ENCODE measurements at places on chromosomes 12 and 14.

- DNase-seq = no peak
Measured at GRCh38 chr14:54200726-54201125, 196.1 kb upstream of the CDKN3 start.

DNA sequence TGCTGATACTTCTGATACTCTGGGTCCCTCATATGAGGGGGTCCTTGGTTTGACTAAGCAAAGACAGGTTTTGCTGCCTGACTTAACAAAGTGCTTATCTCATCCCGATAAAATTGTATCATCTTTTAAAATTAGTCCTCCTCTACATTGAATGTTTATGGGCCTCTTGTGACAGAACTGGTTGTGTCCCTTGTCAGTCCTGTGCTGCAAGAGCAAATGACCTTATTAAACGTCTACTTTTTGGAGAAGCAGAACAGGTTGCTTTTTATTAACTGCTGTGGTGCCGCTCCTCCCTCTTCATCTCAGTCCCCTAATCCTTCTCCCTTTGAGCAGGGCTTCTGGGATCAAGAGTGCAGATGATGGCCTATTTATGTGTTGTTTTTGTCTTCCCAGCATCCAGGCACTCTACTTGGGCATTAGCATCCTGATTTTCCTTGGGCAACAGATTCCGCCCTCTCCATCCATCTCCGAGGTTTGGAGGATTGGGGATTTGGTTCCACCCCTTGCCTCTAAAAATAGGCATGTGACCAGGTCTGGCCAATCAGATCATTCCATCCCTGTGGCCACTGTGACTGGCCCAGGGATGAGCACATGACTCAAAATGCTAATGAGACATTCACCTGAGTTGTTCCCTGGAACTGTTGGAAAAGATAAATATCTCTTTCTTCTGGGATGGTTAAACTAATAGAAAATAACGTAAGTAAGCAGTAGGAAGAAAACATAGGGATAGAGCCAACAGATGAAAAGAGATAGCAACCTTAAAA lies 2.9 kb upstream of the DENR start:
- no peak for DNase-seq

DNA sequence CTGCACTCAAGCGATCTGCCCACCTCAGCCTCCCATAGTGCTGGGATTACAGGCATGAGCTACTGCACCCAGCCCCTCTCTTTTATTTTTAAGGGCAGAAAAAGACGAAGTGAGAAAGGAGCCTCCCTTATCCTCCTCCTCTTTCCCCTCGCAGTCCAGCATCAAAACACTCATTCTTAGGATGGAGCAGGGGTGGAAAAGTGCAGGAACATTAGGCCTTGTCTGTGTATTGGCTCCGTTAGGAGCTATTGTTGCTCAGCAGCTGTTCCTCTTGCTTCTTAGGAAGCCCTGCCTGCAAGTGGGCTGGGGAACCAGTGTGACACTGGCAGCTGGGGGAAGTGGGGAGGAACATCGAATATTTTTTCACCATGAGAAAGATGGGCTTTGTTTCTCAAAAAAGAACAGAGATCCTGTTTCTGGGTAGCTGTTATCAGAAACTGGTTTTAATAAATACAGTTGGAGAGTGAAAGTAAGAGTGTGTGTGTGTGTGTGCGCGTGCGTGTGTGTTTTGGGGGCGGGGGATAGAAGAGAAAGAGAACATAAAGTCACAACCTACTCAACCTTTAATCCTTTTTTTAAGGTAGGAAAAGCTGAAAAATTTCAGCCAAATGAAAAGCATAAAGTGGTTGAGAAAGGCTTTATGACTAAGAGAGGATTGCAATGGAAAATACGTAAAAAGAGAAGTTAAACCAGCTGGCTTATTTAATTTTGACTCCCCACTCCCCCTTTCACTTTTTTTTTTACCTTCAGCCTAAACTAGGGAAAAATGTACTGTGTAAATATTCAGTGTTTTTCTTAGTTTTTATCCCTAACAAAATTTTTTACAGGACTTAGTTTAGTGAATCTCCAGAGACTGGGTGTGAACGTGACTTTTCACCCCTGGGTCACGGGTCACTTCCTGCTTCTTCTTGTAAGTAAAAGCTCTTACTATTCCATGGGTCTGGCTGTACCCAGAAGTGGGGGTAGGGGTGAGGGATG lies 197.2 kb upstream of the PLEKHG7 start:
- peak; percentile 35 for DNase-seq

- no peak for DNase-seq
Measured at GRCh38 chr12:130835436-130835835, 3.6 kb downstream of the STX2 start.

- DNase-seq = no peak
Measured at GRCh38 chr12:40117818-40118217, 11.9 kb upstream of the SLC2A13 start.
